Inflammatory macrophage (primary cell): ENCODE measurements at places on chromosomes 7 and 10.
A peak's percentile ranks its signal among the peaks of the same experiment; 100 is the strongest.

DNA sequence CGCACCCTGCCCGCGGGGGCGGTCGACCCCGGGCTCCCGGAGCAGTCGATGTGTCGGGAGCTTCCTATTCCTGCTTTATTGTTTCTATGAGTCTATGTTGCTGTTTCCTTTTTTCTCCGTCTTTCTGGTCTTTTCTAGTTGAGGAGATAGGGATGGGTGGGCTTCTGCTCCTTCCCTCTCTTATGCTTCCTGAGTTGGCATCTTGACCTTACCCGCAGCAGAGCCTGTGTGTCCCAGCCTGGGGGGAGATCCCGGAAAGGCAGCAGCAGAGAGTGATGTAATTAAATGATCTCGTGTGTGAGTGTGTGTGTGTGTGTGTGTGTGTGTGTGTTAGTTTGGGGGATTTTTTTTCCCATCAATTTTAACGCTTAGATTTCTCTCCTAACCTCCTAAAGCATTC is 486 bp upstream of the SORCS1 start:
- DNase-seq: no peak

- DNase-seq: no peak
Measured at GRCh38 chr7:30703756-30704155, 21.5 kb upstream of the CRHR2 start.

DNA sequence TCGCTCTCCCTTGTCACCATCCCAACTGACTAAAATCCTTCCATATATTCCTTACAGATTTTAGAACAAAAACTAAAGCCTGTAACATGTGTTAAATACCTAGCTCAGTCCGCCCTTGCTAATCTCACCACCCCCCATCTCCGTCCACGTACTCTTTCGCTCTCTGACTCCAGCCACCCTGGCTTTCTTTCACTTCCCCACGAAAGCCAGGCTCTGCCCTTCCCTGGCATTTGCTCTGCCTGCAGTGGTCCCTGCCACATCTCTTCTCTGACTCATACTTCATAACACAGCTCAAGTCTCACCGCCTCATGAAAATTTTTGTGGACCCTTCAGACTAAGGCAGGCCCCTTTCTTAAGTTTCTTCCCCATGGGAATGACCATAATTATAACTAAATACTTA is 11.7 kb upstream of the GPAM start:
- DNase-seq: no peak

GRCh38 chr10:59383436-59383835 is 21.1 kb upstream of the FAM13C start:
- no peak for DNase-seq

- DNase-seq: no peak
Measured at GRCh38 chr7:21013765-21014539, 227.3 kb upstream of the SP8 start.

DNA sequence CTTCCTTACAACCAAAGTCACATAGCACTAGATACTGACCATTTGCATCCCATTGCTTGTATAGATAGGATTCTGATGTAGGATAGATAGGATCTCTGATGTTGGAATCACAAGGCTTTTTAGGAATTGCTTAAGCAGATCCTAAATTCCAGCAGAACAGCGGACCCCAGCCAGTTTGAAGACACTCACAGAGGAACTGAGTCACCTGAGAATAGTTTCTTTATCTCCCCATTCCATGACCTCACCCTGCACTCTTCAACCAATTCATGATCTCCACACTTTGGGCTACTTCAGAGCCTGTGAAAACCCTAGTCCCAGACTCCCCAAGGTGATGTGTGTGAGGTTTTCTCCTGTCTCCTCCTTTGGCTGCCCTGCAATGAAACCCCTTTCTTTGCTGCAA is 179.4 kb downstream of the CNTNAP2 start:
- no peak for DNase-seq

GRCh38 chr7:7489546-7489945 is 46.1 kb downstream of the COL28A1 start:
- no peak for DNase-seq

DNA sequence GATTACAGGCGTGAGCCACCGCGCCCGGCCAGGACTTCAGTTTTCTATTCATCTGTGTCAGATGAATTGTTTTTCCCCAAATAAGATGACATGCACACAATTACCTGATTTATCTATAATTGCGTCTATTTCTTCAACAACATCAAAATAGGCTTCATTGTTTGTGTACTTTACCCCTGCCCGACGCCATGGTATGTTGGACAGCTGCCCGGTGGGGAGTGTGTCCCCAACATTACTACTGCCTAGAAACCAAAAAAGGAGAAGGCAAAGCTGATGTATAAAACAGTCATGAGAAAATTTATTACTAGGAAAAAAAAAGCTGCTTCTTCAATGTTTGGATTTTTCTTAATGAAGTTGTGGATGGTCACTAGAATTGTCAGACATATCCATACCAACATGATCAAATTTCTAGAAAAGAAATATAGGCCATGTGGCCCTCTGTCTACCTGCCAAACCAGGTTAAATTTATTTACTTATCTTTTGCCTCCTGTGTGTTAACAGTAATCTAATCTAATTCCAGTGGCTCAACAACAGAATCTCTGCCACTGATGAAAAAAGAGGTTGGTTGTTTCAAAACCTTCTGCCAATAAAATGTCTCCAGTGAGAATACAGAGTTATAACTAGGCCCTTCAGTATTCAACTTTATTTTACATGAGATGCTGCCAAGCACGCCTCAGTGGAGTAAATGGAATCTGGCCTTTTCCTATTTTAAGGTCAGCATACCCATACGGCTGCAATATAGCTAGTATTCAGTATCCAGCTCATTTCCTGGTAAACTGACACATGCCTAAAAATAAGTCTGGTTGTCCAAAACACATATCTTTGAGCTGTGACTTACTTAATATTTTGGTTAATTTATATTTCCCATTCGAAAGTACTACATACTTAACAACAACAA is 16.5 kb downstream of the AP3M1 start:
- no peak for DNase-seq

- DNase-seq: no peak
Measured at GRCh38 chr7:47714669-47715607, 133.0 kb upstream of the TNS3 start.

DNA sequence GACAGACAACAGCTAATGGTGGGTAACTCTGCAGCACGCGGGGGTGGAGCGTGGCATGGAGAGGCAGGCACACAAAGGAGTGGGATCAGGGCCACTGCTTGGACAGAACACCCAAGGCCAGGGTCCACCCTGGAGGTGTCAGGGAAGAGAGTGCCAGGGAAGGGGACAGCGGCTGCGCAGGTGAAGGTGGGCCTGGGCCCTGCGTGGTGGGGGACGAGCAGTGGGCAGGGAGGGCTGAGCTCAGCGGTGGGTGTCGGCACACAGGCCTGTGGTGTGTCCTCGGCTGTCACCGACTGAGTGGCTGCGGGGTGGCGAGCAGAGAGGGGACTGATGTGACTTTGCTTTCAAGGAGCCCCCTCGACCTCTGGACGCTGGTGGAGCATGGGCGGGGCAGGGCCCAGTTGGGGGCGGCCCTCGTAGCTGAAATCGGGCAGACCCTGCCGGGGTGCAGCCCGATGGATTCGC is 8.4 kb upstream of the SCART1 start:
- no peak for DNase-seq

- no peak for DNase-seq
Measured at GRCh38 chr7:5657901-5658300, 123.6 kb downstream of the RNF216 start.

- DNase-seq: no peak
Measured at GRCh38 chr10:79454259-79454658, 8.8 kb upstream of the ZCCHC24 start.

DNA sequence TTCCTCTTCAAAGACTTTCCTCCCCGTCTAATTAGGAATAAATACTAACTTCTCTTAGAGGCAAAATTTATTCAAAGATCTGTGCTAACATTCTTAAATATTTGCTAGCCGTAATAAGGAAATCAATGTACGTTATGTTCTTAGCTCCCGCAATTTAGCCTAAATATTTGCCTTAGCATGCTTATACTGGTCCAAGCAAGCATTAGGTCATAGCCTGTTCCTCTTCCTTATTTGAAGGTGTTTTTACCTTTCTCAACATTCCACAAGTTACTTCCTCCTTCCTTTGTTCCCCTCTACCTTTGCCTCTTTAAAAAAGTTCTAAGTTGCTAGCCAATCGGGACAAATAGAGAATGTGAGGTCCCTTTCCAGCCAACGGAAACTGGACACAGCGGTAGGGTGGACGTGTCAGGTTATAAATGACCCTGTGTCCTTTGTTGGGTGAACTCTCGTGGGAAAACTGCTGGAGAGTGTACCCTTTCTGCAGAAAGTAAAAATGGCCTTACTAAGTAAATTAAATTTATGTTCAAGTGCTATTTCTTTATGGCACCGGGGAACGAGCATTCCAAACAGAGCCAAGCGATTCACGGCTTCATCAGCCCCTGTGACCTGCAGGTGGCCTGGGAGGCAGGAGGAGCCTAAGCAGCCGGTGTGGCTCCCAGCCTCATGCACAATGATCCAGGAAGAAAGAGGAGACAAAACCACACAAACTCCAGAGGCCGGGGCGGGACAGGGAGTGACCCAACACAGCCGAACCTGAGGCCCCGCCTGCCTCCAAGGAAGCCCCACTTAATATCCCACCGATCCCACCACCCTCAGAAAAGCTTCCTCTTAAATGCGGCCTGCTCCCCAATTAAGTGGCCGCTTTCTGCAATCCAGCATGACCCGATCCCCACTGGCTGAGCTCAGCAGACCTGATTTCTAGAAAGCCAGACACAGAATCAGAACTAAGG is 67.0 kb downstream of the ZRANB1 start:
- DNase-seq: no peak

DNA sequence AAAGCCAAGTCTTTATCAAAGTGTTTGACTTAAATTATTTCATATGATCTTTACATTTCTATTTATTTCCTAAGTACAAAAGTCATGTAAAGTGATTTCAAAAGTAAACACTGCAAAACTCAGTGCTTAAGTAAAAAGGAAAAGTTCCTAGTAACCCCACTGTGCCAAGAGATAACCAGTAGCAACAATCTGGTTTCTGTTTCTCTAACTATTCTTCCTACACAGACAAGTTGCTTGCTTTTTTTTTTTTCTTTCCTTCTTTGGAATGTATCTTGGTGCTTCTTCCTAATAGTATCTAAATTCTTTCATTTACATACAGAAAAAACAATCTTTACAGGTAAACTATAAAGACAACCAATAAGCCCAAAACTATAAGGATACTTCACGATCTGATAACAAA is 3.1 kb downstream of the JCAD start:
- DNase-seq: no peak

- no peak for DNase-seq
Measured at GRCh38 chr10:131778842-131779241, 122.0 kb upstream of the PPP2R2D start.

GRCh38 chr10:95756041-95756761 is at the start of gene ENTPD1:
ENTPD1 (plus strand) TSS chr10:95756163; CDS start chr10:95756240, 77 bp downstream.
- peak; percentile 83 for DNase-seq

DNA sequence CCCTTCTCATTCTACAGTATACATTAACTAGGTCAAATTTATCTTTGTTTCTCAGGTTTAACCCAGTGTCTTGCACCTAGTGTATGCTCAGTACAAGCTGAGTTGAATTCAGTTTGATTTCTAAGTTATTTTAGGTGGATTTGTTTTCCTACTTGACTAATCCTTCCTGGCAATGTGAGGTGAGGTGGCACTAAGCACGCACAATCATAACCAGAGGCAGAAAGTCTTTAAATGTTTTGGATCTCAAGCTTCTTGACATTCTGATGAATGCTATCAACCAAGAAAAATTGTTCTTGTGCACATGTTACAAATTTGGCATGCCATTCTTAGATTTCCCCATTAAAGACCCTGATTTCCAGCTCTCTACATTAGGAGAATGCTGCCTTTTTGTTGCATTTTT is 3.2 kb downstream of the BZW2 start:
- DNase-seq: no peak

- no peak for DNase-seq
Measured at GRCh38 chr7:108227366-108227765, 97.2 kb upstream of the LAMB4 start.
